ENCODE measurements at places on chromosomes 4 and X.
A peak's percentile ranks its signal among the peaks of the same experiment; 100 is the strongest.

DNA sequence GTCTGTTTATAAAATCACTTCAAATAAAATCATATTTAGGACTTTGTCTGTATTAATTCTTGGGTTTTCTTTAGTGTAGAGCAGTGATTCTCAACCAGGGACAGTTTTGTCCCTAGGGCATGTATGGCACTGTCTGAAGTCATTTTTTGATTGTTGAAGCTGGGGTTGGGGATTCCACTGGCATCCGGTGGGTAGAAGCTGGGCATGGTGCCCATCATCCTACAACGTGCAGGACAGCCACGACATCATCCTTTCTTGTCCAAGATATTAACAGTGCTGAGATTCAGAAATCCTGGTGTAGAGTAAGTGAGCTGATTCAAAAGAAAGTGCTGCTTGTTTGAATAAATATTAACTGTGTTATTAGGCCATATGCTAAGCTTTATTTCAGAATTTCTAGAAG is 28.6 kb downstream of the DCLK2 start:
- no peak for DNase-seq

DNA sequence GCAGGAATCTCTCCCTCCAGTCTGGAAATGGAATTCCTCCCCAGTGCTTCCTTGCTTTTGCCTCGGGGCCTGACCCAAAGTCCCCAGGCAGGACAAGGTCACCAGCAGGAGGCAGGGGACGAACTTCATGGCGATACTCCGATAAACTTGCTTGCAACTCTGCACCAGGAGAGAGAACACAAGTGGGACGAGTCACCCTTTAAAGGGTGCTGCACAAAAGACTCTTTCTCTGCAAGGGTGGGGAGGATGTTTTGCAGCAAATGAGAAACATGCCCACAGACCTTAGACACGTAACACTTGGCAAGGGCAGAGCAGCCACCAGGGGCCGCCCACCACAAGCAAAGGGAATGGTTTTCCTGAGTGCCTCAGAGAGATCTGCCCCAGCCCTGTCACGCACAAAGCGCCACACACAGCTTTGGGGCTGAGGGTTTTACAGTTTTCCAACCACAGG is at the start of gene FGFBP2:
FGFBP2 (minus strand) TSS at position 175 of the 451 bp plus-strand sequence; CDS start at position 129, 46 bp downstream.
- DNase-seq, result no peak

- DNase-seq, result no peak
These were observed 67.0 kb downstream of the SLC4A4 start for GRCh38 chr4:71405791-71406190.

DNA sequence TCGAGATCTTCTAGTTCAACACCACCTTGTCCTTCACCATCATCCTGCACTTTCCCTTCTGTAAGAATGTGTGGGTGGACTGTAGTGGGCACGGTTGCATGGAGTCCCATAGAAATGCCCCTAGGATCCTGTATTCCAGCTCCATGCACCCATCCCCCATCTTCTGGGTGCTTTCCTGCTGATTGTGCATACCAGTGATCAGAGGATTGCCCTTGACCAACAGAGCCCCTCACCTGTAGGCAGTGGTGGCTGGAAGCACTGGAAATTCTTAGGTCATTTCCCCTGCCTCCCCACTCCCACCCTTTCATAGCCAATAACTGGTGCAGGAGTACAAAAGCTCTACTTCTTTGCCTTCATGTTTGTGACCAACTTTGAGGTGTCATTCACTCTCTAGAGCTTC is 213.4 kb upstream of the ARSJ start:
- no peak for DNase-seq

GRCh38 chrX:42803320-42803719 is 25.4 kb upstream of the PPP1R2C start:
- DNase-seq, result no peak

DNA sequence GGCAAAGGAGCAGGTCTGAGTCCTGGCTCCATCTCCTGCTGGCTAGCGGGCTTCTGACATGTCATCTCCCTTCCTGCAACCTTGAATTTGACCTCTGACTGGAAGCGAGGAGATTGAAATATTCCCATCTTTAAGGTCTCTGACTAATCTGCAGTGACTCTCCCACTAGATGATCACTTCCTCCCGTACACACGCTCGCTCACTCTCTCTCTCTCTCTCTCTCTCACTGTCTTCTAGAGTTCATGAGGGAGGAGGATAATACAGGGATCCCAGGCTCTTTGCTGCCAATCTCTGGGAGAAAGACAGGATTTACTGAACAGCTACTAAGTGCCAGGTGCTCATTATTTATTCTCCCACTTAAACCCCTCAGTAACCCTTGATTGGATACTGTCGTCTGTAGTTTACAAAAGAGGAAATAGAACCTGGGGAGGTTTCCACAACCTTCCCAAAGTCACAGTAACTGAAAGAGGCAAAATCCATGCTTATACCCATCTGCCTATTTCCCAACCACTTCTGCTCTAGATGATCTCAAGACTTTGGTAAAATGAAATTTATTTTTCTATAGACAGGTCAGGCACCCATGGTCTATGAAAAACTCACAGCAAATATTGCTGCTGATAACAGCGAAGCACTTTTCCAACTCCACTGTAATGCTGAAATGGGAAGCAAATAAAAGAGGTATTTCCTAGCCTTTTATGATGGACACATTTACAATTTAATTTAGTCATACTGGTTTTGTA is 193.5 kb upstream of the C1QTNF7 start:
- peak; percentile 71 for DNase-seq

All from CD14-positive monocyte (primary cell).